Left lobe of liver (tissue), 2 donors: ENCODE measurements at places on chromosomes 11 and 22.

DNA sequence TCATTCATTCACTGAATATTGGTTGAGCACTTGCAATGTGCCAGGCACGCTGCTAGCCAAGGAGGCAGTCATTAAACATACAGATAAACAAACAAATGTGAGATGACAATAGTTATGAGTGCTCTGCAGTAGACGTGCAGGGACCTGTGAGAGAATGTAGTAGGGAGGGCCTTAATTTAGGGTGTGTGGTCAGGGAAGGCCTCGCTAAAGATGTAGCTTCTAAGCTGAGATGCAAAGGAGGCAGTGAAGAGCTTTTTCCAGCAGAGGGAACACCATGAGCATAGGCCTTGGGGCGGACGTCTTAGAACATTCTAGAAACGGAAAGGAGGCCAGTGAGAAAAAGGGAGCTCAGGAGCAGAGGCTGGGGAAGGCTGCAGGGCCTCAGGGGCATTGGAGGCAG lies 789 bp upstream of the NCF4 start:
- no peak for DNase-seq

DNA sequence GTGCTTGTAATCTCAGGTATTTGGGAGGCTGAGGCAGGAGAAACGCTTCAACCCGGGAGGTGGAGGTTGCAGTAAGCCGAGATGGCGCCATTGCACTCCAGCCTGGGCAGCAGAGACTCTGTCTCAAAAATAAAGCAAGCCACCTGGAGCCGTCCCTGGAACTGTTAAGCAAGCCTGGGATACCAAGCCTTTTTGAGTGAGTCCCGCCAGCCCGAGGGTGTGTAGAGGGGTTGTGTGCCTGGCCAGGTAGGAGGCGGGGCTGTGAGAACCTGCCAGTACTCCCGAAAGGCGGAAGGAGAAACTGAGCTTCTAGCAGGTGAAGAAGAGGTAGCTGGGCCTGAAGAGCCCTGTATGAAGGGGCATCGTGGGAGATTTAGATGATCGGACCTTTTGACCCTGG lies 52.4 kb downstream of the TRIOBP start:
- DNase-seq: no peak

GRCh38 chr11:79346021-79346420 lies 94.8 kb downstream of the TENM4 start:
- DNase-seq: no peak

DNA sequence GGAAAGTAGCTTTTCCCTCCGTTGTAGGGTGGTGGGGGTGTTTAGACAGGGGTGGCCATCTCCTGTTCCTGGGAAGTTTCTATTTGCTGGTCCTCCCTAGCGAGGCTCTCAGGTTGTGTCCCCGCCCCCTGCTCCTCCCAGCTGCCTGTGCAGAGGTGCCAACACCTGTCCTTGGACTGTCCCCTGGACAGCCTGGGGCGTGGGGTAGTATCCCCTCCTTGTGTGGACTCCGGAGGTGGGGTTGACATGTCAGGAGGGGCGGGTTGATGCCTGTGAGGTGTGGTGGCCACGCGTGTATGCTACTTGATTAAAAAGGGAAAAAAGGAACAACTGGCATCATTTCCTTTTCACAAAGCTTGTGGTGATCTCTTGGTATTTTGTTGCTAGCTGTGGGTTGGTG lies 14.3 kb upstream of the RANBP1 start:
- peak; percentile 73 for DNase-seq
